D721Med (cell line): ENCODE measurements at places on chromosomes 1 and 21.

- no peak for DNase-seq
Observed at GRCh38 chr1:158148468-158148867, 32.2 kb upstream of the CD1D start.

- no peak for DNase-seq
Observed at GRCh38 chr1:110151175-110151669, 928 bp downstream of the SLC6A17 start.

GRCh38 chr1:205350691-205351141, 6.0 kb downstream of the KLHDC8A start:
- no peak for DNase-seq

- DNase-seq = no peak
Observed at GRCh38 chr1:212596798-212597197, 11.8 kb upstream of the ATF3 start.

DNA sequence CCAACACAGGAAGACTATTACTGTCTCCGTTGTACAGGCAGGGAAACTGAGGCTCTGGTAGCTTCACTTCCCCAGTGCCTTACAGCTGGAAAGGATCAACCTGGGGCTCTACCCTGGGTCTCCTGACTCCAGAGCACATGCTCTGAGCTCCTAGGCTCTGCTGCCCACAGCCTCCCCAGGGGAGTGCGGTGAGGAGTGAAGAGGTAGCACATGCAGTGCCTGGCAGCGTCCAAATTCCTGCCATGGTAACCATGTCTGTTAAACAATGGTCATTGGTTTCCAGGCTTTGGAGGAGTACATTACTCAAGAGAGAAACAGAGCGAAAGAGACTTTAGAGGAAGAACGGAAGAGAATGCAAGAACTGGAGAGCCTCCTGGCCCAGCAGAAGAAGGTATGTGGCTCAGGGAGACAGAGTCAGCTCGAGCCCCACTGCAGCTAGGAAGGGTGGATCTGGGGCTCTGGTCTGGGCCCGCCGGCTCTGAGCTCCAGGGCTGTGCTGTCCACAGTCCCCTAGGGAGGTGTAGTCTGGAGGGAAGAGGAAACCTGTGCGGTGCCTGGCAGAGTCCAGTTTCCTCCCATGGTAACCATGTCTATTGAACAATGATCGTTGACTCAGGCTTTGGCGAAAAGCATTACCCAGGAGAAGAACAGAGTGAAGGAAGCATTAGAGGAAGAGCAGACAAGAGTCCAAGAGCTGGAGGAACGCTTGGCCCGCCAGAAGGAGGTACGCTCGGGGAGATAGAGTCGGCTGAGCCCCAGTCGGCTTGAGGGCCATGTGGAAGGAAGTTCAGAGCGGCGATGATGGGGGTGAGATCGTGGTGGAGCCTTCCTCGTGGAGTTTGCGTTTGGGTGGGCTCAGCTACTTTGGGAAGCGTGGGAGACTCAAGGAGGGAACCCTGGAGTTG, 64.6 kb upstream of the EFHD2 start:
- DNase-seq = no peak

- no peak for DNase-seq
Observed at GRCh38 chr1:40838980-40839942, 22.9 kb downstream of the CITED4 start.

DNA sequence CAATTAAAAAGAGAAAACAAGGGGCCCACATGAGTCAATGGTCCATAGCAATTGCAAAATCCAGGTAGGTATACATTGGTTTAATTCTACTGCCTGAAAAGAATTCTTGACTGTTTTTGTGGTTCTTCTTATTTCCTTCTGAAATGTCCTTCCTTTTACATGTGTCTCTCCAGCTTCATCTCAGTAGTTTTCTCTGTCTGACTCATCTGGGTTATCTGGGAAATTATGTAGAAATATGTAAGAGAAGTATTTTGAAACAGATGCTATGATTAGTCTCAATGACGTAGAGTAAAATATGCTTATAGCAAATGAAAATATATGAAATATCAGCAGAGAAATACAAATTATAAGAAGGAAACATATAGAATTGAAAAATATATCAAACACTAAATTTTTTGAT, 953.2 kb downstream of the BRINP3 start:
- no peak for DNase-seq

DNA sequence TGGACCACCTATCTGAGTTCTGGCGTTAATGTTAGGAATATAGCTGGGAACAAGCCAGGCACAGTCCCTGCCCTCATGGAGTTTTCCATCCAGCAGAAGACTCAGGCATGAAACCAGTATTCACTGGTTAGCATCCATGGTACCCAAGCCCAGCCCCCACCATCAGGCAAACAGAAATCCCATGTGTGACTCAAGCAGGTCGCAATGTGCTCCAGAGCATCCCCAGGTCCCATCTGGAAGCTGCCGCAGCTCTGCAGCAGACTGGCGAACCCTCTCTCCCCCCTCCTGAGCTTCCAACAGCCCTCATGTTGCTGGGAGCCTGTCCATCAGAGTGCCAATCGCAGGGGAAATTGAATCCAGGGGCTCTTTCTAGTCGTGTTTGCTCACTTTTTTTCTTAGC, 174.2 kb downstream of the RRAGC start:
- no peak for DNase-seq

DNA sequence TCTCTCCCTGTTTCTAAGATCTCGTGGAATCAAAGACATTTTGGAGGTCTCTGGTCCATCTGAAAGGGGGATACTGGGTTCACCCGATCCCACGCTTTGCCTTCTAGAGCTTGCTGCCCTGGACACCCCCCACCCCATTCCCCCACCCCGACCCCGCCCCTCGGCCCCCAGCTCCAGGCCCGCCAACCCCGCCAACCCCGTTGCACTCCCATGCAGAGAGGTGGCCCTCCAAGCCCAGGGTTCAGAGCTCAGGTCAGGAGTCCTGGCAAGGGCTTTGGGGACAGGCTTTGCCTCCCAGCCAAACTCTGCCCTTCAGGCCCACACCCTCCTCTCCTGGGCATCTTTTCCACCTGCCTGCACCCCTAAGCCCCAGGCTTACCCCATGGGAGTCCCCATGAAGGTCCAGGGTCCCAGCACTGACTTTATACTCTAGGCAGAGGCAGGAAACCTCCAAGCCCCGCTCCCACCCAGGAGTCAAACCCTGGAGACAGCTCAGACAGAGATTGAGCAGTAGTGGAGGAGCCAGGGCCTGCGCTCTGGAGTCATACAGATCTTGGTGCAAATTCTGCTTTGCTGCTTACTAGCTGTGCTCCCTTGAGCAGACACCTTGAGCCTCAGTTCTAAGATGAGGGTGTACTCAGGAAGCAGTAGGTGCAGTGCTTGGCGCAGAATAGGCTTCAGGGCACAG, 155.9 kb downstream of the FOXD2 start:
- DNase-seq = no peak

DNA sequence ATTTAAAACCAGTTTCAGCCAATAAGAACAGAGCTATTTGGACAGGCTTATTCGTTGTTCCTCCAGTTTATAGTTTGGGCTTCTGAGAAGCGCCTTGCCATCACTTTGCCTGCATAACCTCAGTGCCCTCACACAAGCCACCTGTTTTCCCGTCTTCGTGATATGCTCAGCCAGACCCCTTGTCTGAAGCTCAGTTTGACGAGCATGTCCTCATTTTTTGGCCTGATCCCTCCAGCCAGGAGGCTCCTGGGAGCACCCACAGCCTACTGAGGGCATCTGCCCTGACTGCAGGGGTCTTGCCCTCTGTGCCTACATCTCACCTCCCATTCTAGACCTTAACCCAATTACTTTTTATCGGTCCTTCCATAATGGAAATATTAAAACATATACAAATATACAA, 95.3 kb downstream of the ADARB1 start:
- no peak for DNase-seq

GRCh38 chr1:23923592-23924499, 10.7 kb upstream of the CNR2 start:
- no peak for DNase-seq

GRCh38 chr1:184555665-184556641, 169.1 kb downstream of the C1orf21 start:
- DNase-seq = no peak

- DNase-seq = no peak
Observed at GRCh38 chr1:53141487-53142055, 867 bp downstream of the SLC1A7 start.

GRCh38 chr1:193411714-193412113, 225.3 kb upstream of the B3GALT2 start:
- no peak for DNase-seq

DNA sequence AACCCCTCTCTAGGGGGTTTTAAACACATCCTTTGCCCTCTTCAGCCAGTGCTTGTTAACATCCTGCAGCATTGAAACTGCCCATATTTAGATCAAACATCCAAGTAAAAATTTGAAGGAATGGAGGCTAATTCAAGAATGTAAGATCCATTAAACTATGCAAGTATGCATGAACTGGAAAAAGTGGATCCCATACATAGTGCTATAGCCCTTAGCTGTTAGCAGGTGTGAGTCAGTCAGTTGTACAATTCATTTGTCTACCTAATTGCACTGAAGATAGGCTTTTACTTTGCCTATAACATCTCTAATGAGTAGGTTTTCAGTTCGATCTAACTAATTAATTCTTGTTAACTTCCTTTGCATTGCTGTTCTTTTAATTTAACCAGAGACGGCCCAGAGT, 270.9 kb downstream of the LMO4 start:
- no peak for DNase-seq

DNA sequence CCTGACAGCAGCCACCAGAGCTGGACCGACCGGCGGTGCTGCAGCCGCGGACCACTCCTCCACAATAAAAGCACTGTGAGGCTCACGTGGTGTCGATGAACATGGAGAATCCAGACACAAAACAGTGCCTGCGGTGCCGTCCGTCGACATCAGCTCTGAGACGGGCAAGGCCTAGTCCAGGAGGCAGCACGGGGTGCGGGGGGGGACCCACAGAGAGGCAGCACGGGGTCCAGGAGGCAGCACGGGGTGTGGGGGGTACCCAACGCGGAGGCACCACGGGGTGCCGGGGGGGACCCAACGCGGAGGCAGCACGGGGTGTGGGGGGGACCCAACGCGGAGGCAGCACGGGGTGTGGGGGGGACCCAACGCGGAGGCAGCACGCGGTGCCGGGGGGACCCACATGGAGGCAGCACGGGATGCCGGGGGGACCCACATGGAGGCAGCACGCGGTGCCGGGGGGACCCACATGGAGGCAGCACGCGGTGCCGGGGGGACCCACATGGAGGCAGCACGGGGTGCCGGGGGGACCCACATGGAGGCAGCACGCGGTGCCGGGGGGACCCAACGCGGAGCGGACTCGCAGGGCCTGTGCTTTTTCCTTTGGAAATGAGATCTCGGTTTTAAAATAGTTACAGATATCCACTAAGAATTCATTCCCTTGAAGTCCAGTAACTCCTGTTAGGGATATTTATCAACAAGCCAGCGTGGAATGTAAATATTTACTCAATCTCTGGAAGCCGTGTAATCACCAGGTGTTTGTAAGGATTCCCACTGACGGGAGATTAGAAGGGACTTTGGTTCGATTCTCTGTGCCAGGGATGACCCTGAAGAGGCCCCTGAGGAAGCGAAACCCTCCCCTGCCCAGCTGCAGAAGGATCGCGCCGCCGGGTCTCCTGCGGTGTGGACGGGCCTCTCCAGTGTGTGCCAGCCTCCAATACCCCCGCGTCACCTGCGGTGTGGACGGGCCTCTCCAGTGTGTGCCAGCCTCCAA, 52.1 kb downstream of the COL6A1 start:
- no peak for DNase-seq

GRCh38 chr1:1973716-1974642, 29.6 kb downstream of the CFAP74 start:
- no peak for DNase-seq

GRCh38 chr1:119895102-119895501, 1.2 kb downstream of the ADAM30 start:
- no peak for DNase-seq

DNA sequence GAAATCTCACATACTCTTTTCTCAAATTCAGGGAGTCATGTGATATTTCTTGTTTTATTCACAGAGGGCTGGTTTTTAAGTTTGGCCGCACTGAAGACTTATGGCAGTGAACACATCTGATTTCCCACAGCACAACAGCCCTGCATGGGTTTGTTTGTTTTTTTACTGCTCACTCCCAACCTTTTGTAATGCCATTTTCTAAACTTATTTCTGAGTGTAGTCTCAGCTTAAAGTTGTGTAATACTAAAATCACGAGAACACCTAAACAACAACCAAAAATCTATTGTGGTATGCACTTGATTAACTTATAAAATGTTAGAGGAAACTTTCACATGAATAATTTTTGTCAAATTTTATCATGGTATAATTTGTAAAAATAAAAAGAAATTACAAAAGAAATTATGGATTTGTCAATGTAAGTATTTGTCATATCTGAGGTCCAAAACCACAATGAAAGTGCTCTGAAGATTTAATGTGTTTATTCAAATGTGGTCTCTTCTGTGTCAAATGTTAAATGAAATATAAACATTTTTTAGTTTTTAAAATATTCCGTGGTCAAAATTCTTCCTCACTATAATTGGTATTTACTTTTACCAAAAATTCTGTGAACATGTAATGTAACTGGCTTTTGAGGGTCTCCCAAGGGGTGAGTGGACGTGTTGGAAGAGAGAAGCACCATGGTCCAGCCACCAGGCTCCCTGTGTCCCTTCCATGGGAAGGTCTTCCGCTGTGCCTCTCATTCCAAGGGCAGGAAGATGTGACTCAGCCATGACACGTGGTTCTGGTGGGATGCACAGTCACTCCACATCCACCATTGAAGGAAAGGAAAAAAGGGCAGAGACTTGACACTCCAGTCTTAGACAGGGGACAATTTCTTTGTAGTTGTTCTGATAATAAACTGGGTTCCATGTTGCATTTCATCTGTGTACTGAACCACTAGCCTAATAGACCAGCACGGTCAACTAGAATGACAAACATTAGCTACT, 22.8 kb downstream of the TMEM50A start:
- no peak for DNase-seq

DNA sequence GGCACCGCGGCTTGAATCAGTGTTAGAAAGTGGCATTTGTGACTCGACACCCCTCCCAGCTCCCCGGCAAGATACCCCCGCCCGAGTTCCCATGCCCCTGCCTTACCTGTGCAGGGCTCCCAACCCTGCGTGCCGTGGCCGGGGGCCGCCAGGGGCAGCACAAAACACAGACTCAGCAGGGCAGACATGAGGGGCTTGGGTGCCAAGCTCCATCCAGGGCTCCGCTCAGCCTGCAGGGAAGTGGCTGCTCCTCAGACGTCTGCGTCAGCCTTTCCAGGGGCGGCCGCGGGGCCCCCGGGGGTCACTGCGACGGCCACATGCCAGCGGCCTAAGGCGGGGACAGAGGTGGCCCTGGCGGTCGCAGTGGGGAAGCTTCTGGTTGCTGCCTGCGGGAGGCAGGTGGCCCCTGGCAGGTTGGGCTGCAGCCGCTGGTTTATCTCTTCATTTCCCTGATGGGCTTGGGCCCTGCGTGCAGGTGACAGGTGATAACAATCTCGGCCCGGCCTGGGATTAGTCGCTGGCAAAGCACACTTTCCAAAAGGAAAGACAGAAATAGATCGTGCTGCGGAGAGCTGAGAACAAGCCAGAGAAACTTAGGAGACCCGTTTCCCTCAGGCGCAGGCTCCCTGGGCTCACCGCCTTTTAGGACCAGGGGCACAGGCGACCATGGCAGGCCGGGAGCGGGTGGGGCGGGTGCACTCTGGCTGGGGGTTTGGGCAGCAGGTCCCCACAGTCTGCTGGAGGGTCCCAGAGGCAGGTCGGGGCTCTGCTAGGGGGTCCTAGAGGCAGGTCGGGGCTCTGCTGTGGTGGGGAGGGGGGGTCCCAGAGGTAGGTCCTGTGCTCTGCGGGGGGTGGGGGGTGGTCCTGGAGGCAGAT, at the start of gene TSPEAR:
TSS of gene TSPEAR (minus strand) at position 246 of the 876 bp plus-strand sequence. CDS start at position 188, 58 bp downstream.
- no peak for DNase-seq
